Stimulated activated CD8-positive, alpha-beta memory T cell treated with anti-CD3 and anti-CD28 coated beads, Interleukin-4, amount 100 ng/mL, for 1 hour (primary cell): ENCODE measurements at places on chromosomes 2 and 18.

- no peak for DNase-seq
Observed at GRCh38 chr18:76573325-76574025, 78.4 kb upstream of the ZNF516 start.

DNA sequence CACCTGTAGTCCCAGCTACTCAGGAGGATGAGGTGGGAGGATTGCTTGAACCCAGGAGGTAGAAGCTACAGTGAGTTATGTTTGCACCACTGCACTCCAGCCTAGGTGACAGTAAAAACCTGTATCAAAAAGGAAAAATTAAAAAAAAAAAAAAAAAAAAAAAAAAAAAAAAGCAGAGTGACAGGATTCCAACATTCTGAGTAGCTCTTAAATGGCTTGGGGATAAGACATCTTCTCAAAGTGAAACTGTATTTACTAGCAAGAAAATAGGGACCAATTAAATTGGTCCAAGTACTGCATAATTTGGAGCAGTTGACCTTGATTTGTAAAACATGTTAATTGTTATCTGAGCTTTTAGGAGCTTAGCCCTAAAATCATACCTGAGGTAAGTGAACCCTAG, 65.7 kb upstream of the TMEM247 start:
- DNase-seq, result no peak

- no peak for DNase-seq
Observed at GRCh38 chr2:27705851-27706622, 42.3 kb downstream of the SLC4A1AP start.

DNA sequence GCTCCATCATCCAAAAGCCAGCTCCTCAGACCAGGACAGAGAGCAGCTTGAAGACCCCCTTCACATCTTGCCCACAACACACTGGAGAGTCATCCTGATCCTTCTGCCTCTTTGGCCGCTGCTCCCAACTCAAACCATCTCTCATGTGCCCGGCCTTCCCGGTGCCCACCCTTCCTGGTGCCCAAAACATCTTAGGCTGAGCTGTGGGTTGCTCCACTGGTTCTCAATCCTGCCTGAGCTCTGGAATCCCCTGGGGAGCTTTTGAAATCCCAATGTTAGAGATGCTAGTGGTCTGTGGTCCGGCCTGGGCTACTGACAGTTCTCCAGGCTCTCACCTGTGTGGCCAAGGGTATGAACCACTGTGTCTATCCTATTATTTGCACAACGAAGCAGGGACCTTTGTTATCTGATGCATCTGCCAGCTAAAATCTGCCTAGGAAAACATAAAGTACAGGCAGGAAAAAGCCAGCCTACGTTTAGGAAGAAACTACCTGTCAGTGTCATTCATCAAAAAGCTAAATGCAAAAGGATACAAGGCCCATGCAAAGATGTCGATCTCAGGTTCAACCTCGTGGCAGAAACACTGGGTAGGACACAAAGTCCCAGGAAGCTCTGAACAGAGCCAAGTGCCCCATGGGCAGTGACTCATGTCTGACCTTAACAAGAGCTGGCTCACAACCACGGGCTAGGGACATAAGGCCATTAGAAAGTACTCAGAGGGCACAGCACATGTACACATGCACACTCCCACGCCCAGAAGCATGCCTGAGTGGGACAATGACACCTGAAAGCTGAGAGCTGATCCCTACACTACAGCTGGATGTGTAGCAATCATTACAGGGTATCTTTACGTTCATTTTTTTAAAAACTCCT, 30.8 kb downstream of the TBC1D8 start:
- no peak for DNase-seq

GRCh38 chr18:59456657-59457056, 97.6 kb upstream of the LMAN1 start:
- DNase-seq, result no peak

DNA sequence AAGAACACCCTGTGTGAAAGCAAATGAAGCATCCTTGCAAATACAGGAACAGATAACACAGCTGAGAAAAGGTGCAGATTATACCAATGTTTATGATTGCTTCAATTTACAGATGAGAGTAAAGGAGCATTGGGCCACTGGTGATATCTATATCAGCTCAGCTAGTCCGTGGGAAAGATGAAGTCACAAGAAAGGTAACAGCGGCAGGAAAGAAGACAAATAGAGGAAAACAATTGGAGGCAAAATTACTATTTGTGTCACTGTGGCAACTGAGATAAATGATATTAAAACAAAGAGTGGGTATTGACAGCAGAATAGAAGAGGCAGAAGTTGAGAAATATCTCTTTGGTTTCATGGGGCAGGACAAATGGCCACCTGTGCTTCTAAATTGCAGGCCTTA, 121.2 kb upstream of the CAVIN2 start:
- no peak for DNase-seq

GRCh38 chr18:75407468-75408437, 19.8 kb downstream of the SMIM21 start:
- no peak for DNase-seq

- DNase-seq, result no peak
Observed at GRCh38 chr2:175647058-175647457, 355.0 kb downstream of the LNPK start.

DNA sequence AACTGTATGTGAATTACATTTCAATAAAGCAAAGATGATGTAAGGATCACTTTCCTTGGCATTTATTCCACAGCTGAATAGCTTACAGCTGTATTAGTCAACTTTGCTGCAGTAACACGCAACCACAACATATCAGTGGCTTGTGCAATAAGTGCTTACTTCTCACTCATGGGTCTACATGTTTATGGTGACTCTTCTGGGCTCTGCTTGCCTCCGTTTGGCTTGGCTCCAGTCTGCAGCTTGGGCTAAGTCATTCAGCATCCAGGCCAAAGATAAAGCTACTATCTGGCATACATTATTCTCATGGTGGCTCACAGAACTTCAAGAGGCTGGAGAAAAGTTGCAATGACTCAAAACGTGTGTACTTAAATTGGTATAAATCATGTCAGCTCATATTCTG, 355.0 kb downstream of the RNF144A start:
- DNase-seq, result no peak

GRCh38 chr2:68385220-68385906, 20.3 kb downstream of the PLEK start:
- DNase-seq, result no peak

- DNase-seq, result no peak
Observed at GRCh38 chr2:44731505-44731904, 210.0 kb upstream of the SIX3 start.

DNA sequence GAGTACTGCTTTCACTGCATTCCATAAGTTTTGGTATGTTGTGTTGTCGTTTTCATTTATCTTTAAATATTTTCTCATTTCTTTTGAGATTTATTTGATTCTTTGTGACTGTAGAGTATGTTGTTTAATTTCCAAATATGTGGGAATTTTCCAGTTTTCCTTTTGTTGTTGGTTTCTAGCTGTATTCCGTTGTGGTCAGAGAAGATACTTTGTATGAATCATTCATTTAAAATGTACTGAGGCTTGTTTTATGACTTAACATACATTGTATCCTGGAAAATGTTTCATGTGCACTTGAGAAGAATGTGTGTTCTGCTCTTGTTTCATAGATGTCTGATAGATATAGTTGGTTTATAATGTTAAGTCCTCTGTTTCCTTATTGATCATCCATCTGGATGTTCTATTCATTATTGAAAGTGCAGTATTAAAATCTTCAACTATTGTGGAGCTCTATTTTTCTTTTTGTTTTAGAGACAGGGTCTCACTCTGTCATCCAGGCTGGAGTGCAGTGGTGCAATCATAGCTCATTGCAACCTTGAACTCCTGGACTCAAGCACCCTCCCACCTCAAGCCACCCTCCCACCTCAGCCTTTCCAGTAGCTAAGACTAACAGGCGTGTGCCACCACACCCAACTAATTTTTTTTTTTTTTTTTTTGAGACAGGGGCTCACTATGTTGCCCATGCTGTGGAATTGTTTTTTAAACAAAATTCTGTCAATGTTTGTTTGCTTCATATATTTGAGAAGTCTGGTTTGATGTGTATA, 96.8 kb downstream of the TAF4B start:
- DNase-seq, result no peak

DNA sequence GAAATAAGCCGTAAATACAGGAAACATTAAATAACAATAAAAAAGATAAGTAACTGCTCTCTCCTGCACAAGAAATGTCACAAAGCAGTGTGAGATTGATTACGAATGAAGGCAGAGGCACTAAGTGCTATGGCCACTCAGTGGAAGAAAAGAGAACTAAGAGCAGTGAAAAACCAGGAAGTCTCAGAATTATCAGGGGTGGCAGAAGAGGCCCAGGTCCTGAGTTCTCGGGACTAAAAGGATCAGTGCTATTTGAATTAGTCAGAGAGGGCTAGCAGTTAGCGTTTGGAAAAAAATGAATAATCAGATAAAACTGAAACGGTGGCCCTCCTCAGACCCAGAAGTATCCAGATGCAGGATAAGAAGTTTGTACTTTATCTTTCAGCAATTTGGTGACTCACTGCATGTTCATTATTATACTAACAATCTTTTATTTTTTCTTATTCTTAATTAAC, 367.1 kb downstream of the ZEB2 start:
- DNase-seq, result no peak

DNA sequence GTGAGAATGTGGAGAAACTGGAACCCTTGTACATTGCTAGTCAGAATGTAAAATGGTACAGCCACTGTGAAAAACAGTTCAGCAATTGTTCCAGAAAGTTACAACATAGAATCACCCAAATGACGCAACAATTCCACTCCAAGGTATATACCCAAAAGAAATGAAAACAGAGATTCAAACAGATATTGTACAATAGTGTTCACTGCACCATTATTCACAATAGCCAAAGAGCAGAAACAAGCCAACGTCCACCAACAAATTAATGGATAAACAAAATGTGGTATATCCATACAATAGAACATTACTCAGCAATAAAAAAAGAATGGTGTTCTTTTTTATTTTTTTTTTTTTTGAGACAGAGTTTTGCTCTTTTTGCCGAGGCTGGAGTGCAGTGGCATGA, 10.9 kb downstream of the CLASP1 start:
- no peak for DNase-seq

- no peak for DNase-seq
Observed at GRCh38 chr2:10971161-10971887, 59.6 kb downstream of the KCNF1 start.

- no peak for DNase-seq
Observed at GRCh38 chr18:43919551-43919950, 642.3 kb upstream of the SYT4 start.

GRCh38 chr18:31189757-31190156, 27.1 kb upstream of the DSC1 start:
- DNase-seq, result no peak

DNA sequence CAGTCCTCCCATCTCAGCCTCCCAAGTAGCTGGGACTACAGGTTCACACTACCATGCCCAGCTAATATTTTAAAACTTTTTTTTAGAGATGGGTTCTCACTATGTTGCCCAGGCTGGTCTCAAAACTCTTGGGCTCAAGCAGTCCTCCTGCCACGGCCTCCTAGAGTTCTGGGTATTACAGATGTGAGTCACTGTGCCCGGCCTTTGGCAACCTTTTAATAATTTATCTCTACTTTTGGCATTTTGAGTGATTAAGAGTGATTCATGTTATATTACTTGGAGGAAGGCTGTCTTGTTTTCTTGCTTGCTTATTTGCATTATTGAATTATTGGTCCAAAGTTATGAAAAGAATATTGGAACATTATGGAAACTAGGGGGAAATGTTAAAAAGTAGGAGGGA, 24.3 kb downstream of the NCOA1 start:
- DNase-seq, result no peak

- no peak for DNase-seq
Observed at GRCh38 chr2:213015387-213016165, 135.8 kb downstream of the IKZF2 start.

DNA sequence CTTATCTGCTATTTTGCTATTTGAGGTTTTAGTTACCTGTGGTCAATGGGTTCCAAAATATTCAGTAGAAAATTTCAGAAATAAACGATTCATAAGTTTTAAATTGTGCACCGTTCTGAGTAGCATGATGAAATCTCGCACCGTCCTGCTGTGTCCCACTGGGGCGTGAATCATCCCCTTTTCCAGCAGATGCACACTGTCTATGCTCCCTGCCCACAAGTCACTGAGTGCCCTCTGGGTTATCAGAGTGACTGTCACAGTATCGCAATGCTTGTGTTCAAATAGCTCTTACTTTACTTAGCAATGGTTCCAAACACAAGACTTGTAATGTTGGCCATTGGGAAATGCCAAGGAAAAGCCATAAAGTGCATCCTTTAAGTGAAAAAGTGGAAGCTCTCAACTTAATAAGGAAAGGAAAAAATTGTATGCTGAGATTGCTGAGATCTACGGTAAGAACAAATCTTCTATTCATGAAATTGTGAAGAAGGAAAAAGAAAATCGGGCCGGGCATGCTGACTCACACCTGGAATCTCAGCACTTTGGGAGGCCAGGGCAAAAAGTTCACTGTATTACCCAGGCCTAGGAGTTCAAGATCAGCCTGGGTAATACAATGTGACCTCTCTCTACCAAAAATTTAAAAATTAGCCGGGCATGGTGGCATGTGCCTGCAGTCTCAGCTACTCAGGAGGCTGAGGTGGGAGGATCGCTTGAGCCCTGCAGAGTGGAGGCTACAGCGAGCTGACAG, 13.3 kb downstream of the COL4A3 start:
- no peak for DNase-seq

DNA sequence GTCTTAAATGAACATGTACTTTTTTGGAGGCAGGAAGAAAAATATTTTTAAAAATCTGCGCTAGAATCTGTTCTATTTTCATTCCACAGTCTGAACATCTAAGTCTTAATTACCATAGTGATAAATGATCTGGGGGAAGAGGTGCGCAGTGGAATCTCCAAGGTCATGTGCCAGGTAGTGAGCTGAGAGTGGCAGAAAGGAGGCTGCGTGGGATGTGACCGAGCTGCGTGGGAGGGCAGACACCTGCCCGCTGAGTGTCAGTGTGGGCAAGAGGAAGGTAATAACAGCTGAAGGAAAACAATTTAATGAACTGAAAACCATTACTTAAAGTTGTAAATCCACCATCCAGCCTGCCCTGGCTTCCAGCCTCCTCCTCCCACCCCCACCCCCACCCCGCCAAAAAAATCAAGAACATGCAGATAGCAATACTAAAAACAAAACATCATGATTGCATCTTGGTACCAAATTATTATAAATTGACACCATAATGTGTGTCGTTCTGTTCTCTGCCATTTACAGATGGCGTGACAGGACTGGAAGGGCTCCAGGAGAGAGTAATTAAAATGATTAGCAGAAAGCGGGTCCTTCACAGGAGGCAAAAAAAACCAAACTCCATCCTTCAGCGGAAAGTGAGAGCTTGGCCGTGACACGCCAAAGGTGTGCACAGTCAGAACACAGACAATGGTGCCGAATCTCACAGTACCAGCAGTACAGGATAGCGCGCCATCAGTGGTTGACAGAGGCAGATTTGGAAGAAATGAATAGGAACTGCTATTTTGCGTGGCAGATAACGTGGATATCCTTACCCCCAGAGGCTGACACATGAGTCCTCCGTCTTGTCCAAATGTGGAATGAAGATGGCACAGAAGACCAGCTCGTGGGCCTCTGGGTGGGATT, 11.4 kb upstream of the DTNB start:
- no peak for DNase-seq

- DNase-seq, result no peak
Observed at GRCh38 chr2:132420816-132421805, 4.5 kb downstream of the GPR39 start.
